ENCODE measurements at places on chromosomes 12 and 14.

DNA sequence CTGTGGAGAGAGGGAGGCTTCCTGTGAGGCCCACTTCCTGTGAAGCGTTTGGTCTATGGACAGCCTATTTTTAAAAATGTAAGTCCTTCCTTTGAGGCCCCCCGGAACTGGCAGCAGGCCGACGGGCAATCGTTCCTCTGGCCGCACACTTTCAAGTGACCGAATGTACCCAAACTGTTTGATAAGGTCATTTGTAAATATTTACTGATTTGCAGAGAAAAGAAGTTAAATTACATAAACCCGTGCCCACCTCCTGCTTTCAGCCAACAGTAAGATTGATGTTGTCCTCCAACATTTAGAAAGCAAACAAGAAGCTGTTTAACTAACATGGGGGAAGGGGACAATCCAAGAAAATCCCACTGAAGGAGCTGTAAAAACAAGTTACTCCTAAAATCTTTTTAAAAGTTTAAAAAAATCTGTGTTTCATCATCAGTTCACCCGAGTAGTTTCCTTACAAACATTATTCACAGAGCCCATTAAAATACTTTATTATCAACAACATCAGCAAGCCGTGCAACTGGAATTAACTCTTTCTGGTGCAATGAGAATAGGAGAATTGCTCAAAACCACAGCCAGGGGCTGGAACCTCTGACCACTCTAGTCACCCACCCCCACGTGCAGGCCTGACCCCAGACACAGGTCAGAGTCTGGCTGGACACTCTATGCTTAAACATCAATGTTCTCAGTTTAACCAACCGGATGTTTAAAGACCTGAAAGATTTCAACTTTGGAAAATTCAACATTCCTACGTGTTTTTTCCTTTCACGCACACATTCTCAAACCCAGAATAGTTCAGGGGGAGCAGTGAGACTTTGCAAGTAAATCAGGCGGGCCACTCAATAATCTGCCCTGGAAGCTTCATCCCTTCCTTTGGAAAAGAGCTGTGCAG is 65.3 kb downstream of the FOXN3 start:
- no peak for DNase-seq

DNA sequence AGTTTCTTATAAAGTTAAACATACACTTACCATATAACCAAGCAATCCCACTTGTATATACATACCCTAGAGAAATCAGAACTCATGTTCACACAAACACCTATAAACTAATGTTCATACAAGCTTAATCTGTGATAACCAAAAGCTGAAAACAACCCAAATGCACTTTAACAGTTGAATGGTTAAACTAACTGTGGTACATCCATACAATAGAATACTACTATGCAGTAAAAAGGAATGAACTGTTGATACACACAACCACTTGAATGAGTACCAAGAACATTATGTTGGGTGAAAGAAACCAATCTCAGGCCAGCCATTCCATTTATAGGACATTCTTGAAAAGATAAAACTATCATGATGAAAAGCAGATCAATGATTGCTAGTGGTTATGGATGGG is 427.6 kb downstream of the DPF3 start:
- DNase-seq, result no peak

- no peak for DNase-seq
Observed at GRCh38 chr12:25384038-25384892, 133.5 kb upstream of the KRAS start.

DNA sequence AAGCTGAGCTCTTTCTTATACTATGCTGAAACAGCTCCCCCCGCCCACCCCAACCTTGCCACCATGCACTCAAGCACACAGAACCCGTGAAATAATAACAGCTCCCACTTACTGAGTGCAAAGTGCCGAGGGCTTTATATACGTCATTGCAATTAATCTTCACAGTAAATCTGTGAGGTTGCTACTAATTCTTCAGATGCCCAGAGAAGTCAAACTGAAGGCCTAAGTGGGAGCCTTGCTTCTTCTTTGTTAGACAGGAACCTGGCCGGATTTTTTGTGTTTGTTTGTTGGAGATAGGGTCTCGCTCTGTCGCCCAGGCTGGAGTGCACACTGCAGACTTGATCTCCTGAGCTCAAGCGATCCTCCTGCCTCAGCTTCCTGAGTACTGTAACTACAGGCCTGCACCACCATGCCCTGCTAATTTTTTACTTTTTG is 34.0 kb downstream of the VCPKMT start:
- DNase-seq, result no peak

GRCh38 chr12:63152321-63152700 is 1.3 kb upstream of the AVPR1A start:
- no peak for DNase-seq

GRCh38 chr14:73422515-73422914 is 35.8 kb downstream of the NUMB start:
- no peak for DNase-seq

DNA sequence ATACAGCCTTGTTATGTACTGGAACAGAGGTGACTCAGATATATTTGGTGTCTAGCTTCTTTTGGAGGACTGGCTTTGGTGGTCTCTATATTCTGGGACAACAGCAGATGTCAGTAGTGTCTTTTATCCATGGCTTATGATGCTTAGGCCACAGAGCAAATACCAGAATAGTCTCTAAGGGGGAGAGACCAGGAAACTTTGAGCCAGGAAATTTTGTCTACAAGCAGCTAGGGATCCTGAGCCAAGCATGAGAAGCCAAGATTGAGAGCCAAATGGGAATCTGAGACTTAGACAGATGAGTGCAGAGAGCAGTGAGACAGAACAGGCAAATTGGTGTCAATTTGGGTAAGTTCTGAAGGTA is 28.4 kb upstream of the PTPRR start:
- DNase-seq, result no peak

- DNase-seq, result no peak
Observed at GRCh38 chr14:32249371-32249770, 46.3 kb upstream of the RNU6-8 start.

DNA sequence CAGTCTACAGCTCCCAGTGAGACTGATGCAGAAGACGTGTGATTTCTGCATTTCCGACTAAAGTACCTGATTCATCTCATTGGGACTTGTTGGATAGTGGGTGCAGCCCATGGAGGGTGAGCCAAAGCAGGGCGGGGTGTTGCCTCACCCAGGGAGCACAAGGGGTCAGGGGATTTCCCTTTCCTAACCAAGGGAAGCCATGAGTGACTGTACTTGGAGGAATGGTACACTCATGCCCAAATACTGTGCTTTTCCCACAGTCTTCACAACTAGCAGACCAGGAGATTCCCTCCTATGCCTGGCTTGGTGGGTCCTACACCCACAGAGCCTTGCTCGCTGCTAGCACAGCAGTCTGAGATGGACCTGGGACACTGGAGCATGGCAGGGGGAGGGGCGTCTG is 21.0 kb upstream of the ABCC9 start:
- DNase-seq, result no peak
